ENCODE measurements at places on chromosomes 1 and 21.

DNA sequence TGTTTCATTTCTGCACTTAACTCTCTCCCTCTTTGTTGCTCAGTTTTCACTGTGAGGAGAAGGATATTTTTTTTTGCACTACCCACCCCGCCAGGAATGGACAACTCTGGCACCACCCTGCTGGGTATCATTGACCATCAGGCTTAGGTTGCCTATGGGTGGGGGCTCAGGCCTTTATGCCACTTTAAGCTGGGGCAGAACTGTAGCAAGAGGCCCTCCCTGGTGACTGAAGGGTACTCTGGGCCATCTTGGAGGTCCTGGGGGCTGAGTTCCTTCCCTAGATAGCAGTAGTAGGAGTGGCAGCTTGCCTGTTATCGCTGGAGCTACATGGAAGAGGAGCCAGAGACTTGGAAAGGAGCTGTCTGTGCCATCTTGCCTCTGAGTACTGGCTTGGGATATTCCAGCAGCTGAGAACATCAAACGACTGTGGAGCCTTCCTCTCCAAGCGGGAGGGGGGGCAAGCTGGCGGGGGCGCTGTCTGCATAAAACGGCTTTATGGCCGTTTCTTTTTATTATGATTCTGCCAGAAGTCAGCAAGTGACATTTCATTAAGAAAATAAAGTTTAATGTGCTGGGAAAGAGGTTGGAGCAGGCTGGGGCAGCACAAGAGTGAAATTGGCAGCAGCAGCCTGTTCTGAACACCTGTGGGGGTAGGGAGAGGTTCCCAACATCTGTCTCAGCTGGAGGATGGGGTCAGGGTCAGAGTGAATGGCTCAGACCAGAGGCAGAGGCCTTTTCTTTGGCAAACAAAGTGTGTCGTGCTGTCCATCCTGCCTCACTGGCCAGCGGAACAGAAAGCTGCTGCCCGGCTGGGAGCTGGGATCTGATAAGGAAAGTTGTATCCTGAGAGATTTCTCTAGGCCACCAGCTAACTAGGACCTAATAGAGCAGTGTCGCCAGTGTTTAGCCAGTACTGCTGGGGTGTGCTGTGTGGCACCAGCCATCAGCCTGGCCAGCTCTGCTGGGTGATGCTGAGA is 32.9 kb downstream of the TMEM53 start:
- DNase-seq = no peak

GRCh38 chr21:16587681-16588375 is 858.0 kb downstream of the USP25 start:
- DNase-seq = no peak

DNA sequence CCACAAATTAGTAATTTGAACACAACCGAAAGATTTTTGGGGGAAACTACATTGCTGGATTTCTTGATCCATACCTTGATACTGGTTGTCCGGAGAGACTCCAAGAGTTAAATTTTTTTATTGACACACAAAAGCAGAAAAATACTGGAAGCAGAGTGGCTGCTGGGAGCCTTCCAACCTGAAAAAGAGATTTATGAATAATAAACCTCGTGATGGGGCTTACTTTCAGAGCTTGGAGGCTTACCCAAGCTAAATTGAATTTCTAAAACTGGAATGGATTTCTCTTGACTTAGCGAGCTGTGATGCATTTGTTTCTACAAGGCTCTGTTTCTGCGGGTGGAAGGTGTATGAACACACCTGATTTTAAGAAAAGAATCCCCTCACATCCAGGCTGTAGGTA is 35.7 kb downstream of the PCP4 start:
- DNase-seq = no peak

GRCh38 chr1:211738691-211739301 is 63.4 kb upstream of the NEK2 start:
- no peak for DNase-seq

DNA sequence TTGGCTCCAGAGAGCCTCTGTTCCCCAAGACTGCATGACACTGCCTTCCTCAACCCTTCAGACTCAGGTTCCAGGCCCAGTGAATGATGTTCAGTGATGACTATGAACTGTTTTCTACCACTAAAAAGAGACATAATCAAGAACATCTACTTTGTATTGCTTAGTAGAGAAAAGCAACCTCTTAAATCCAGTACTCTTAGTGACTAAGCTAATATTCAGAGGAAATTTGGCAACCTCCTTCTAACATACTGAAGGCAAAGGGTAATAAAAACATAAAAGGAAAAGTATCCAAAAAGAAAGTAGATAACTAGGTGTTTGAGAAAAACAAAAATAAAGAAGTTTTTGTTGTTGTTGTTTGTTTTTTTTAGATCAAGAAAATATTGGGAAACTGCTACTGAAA is 153.3 kb upstream of the RUNX1 start:
- DNase-seq = no peak

GRCh38 chr1:160400223-160400645 is at the start of gene VANGL2:
Gene VANGL2 (plus strand): TSS chr1:160400564. CDS start chr1:160415838, 15,274 bp downstream.
- peak; percentile 54 for DNase-seq

DNA sequence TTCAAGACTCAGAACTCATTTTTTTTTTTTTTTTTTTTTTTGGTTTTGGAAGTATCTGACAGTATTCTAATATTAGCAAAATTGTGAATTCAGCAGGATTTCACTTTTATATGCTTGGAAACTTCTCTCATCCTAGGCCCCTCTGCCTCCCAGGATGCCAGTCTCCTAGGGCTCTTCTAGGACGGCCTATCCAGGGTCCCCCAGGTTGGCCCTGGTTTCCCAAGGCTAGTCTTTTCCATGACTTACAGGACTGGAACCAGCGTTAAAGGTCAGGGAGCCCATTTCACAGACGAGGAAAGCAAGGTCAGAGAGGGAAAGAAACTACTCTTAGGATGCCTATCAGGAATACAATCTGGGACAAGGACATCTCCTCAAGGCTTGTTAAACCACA is 412.5 kb downstream of the PTPRU start:
- no peak for DNase-seq

- DNase-seq = no peak
These were observed 725.2 kb downstream of the LRRIQ3 start for GRCh38 chr1:73472810-73473209.

DNA sequence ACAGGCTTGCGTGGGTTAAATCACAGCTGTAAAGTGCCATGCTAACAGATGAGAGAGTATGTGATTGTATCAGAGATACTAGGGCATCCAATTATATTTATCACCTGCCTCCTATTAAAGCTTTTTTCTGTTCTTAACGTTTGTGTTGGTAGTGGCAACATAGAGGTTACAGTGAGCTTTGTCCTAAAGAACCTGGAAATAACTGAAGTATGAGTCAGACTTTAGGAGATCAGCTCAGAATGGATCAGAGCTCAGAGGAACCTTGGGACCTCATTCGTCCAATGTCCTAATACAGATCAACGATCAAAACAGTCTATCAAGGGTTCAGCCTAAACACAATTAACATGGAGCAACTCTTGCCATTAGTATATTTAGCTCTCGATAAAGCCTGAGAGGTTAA is 81.0 kb downstream of the RGS7 start:
- no peak for DNase-seq

- DNase-seq = no peak
These were observed 1.9 kb downstream of the TMEM53 start for GRCh38 chr1:44672254-44672955.

- no peak for DNase-seq
These were observed 238.2 kb upstream of the SGIP1 start for GRCh38 chr1:66295803-66296202.

DNA sequence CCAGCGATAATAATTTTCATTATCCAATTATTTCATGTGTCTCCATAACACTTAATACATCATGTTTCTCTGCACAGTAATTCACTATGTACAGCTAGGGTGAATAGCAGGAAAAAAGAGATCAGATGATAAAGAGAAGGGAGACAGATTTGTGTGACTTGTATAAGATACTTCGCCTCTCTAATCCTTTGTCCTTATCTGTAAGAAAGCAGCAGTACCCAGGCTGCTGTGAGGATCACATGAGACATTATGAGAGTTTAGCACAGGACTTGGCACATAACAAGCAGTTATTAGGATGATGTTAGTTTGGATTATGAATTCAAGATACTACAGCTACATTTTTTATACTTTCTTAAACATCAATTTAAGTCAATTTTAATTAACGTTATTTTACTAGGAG is 6.3 kb downstream of the ERG start:
- DNase-seq = no peak

GRCh38 chr1:56190806-56191365 is 388.5 kb downstream of the PLPP3 start:
- no peak for DNase-seq

GRCh38 chr21:38930853-38931252 is 125.1 kb downstream of the ETS2 start:
- no peak for DNase-seq

- DNase-seq = no peak
These were observed at the start of gene GOLT1A for GRCh38 chr1:204213668-204214662. Gene GOLT1A (minus strand): TSS chr1:204213988. CDS start chr1:204213906, 82 bp downstream.

GRCh38 chr1:18719786-18720451 is 89.3 kb downstream of the PAX7 start:
- no peak for DNase-seq

DNA sequence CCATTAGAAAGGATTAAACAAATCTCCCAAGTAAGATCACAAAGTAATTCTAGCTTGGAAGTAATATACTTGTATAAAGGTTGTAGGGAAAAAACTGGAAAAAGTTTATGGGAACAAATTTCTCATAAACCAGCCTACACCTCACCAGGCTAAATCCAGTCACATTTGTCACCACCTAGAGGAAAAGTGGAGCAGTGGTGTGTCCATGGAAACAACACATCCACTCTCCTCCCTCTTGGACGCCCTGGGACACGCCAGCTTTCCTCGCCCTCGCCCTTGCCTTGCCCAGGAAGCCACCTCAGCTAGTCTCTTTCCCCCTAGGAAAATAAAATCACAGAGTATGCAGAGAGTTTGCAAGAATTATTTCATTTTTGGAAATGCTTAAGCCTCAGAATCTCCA is 2.2 kb downstream of the PALMD start:
- peak; percentile 36 for DNase-seq

- no peak for DNase-seq
These were observed 10.7 kb downstream of the SEMA6C start for GRCh38 chr1:151135433-151136385.

GRCh38 chr1:193142409-193142808 is 20.6 kb downstream of the CDC73 start:
- DNase-seq = no peak

DNA sequence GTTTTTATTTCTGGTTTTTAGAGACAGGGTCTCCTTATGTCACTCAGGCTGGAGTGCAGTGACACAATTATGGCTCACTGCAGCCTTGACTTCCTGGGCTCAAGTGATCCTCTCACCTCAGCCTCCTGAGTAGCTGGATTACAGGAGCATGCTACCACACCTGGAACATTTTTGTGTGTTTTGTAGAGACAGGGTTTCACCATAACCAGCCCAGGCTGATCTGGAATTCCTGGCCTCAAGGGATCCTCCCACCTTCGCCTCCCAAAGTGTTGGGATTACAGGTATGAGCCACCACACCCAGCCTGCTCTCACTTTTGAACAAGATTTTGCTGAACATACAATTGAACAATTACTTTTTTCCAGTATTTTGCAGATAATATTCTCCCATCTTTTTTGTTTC is 24.0 kb upstream of the HYI start:
- DNase-seq = no peak

DNA sequence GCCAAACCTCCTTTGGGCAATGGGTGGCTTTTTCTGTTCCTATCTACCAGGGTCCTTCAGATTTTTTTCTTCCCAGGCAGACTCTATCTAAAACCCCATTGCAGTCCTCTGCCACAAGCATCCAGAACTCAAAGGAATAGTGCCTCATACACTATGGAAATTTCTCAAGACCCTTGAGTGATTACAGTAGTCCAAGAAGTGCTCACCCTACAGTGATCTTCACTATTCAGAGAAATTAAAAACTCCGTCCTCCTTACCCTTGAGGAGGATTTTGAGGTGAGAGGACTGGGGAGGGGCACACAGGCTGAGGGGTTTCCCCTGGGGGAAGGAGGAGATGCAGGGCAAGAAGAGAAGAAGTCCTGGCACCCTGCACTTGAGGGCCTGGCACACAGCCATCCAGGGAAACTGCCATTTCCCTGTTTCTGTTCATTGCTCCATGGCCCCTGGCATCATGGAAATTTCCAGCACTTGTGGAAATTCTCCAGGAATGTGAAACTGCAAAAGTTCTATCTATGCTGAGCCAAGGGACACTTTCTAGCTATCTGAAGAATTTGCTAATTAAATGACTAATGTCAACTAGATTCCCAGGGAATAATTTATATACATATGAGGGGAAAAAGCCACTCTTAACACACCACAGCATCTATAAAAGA is 102.5 kb upstream of the ATP1B1 start:
- DNase-seq = no peak

DNA sequence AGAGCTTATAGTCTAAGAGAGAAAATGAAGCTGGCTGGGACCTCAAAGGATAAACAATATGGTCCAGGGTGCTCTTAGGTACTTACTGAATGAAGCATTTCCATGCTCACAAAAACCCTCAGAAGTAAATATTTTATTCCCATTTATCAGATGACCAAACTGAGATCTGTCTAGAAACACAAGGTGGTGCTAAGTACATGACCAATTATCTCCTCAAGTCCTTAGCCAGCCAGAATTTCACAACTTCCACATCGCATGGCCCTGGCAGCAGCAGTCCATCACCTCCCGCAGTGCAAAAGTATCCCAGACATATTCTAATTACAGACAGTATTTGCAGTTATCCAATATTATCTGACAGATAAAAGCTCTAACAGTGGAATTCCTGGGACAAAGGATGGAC is 321.7 kb upstream of the PROX1 start:
- DNase-seq = no peak

DNA sequence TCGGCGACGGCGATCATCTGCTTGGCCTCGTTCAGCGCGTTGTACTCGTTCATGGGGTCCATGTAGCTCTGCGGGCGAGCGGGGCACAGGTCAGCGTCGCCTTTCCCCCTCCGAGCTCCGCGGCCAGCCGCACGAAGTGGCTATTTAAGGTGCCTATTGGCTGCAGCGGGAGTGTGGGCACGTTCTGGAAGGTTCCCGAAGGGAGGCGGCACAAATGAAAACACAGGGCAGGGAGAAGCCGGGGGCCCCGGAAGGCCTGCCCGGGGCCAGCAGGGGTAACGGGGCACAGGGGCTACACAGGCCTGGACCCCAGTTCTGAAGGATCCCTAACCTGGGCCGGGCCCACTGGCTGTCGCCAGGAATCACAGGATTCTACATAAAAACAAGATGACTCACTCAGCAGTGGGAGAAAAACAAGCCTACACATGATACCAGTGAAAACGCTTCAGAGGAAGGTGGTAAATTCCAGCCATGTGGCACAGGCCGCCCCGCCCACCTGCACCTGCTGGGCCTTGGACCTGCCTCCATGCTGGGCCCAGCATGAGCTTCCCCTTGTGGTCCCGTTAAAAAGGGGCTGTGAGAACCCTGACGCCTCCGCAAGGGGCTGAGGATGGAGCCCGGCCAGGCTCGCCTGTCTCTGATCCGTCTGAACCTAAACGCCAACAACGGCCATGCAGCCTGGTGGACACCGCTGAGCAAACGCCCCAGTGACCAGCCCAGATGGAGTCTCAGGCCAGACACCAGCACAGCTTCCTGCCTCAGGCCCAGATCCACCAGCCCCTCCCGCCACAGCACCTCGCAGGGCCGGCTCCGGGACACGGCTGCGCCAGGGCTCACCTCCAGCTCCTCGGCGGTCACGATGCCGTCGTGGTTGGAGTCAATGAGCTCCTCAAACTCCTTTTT is 3.9 kb upstream of the TNFRSF4 start:
- no peak for DNase-seq

Measured in DMS79 treated with DMSO at 0.1 percent for 48 hours (cell line).